ENCODE measurements at places on chromosomes 11 and 22.

DNA sequence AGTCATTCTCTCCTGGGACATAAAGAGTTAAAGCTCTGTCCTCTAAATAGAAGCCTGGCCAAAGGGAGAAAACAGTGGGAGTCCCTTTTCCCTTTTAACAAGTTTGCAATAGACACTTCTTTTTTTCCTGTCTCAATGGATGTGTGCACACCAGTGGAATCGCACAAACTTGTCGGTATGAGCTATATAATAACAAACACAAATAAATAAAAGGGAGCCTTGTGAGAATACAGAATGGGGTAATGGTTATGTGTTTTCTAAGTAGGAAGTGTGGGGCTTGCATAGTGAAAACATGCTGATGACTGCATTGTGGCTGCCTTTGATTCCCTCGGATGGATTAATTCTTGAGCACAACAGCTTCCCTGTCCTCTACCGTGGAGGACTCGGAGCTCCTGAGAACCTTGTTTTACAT is 131.9 kb downstream of the WNT7B start:
- no peak for DNase-seq

GRCh38 chr11:122105044-122105758 is 10.8 kb downstream of the BLID start:
- no peak for DNase-seq

GRCh38 chr22:16970446-16970845 is 37.6 kb downstream of the GAB4 start:
- no peak for DNase-seq

DNA sequence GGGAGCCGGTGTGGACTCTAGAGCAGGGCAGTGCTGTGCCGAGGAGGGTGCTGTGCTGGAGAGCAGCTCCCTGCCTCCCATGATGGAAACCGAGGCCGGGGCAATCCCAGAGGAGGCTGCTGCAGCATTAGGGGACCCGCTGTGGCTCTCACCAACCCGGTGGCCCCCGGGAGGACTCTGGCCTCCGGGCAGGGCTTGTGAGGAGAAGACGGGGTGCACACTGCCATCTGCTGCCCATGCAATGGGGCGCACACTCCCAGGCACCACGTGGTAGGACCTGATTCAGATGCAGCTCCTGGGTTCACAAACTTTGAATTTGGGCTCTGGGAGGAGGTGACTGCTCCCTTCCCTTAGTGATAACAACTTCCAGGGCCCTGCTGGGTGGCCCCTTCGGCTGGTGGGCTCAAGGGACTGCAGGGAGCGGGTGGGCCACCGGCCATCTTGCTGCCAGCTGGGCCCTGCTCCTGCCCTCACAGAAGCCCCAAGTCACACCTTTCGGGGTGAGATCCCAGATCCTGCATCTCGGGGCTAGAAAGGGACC is 93.8 kb upstream of the FGF3 start:
- DNase-seq = no peak

GRCh38 chr22:41838842-41839618 is 6.1 kb downstream of the SREBF2 start:
- DNase-seq = no peak

Data from GM12892 (cell line).